ENCODE measurements at places on chromosomes 5 and 9.

DNA sequence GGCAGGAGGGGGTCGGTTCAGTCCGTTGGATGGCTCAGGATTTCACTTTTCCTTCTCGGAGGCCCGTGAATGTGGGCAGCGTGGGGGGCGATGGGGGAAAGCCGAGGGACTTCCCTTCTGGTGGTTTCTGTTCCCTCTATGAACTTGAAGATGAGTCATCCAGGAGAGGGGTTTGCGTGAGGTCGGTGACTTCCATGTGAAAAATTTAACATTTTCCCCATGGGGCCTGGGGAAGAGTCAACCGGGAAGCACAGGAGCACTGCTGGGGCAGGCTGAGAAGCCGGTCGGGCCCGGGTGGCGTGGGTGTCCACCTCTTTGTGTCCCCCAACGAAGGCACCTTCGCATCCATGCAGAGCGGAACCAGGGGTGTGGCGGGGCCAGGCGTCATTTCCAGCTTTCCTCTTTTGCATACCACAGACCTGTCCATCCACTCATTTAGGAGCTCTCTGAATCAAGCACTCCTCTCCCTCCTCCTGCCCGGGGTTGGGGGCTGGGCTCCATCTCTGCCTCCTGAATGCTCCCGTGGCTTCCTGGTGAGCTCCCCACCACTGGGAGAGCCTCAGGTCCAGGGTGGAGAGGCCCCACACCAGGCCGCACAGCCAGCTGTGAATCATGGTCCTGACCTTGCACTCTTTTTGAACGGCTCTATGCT is 68.4 kb downstream of the ANKRD33B start:
- DNase-seq: no peak

GRCh38 chr5:65742565-65743231 is 20.7 kb downstream of the NLN start:
- peak; percentile 22 for DNase-seq

DNA sequence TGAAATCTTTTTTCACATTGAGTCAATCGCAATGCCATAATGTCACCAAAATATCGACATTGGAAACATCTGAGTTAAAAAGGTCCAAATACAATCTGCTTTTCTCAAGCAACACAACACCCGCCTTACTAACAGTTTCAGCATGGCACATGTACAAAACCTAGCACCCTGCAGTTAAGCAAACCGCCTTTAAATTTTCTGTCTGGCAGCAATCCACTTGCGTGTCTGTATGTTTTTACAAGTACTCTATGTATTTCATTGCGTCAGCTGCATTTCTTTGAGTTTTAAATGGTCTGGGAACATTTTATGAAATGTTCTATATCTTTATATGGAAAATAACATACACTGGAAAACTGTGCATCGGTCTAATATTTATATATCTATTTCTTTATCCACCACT is 134.6 kb downstream of the DENND1A start:
- DNase-seq: no peak

DNA sequence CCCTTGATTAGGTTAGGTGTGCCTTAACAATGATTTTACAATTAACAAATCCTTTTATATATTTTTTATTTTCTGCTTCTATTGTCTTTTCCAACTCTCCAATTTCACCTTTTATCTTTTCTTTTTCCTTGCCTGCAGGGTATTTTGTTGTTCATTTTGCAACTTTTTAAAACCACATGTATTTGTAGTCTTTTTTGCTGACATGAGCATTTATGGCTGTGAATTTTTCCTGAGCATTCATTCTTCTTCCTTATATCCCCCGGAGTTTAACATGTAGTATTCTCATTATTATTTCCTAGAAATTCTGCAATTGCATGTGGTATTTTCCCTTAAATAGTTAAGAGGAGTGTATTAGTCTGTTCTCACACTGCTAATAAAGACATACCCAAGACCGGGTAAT is 41.6 kb downstream of the FAM81B start:
- DNase-seq: no peak

DNA sequence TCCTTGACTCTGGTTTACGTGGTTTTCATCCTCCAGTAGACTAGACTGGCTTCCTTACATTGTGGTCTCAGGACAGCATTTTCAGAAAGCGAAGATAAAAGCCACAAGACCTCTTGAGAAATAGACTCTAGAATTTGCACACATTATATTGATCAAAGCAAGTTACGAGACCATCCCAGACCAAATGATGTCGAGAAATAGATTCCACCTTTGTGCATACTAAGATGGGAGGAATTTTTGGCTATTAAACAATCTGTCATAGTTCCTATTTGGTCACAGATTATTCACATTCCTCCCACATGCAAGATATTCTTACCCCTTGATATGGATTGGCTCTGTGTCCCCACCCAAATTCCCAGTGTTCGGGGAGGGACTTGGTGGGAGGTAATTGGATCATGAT is 65.6 kb downstream of the TEX10 start:
- no peak for DNase-seq

DNA sequence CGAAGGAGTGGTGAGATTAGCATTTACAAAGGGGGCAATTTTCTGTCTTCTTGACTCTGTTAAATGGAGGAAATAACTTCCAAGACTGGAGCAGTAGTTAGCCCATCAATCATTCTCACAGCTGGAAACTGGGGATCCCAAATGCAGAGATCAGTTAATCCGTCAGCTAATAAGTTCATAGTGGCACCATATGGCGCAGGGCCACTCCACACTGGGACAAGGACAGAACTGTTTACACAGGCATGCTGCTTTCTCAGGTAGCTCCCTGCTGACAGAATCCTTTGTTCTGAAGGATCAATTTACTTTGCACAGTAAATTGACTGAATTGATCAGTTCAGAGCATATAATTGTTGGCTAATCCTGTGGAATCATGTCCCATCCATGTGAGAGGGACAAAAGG is 395.7 kb downstream of the TMEM161B start:
- DNase-seq: no peak

All from CD4-positive, alpha-beta T cell treated with Interleukin-17A for 4 hours (primary cell).